Heart left ventricle (tissue), 16 donors: ENCODE measurements at places on chromosomes 5 and 9. TPM values are rescaled to one million over a fixed set of nuclear protein-coding genes. Genes with fewer than 3 reads are reported as not detected.

Gene TSLP
- total RNA-seq = 4.1 TPM

- DNase-seq = no peak
Observed at GRCh38 chr9:38529317-38529716, 91.1 kb downstream of the ANKRD18A start.

Gene LYSMD3
- 17.4 TPM for total RNA-seq

- peak; percentile 51 for DNase-seq
Observed at GRCh38 chr5:75049456-75050351, 2.7 kb downstream of the GCNT4 start.

Gene PPIC
- total RNA-seq = 43.6 TPM

DNA sequence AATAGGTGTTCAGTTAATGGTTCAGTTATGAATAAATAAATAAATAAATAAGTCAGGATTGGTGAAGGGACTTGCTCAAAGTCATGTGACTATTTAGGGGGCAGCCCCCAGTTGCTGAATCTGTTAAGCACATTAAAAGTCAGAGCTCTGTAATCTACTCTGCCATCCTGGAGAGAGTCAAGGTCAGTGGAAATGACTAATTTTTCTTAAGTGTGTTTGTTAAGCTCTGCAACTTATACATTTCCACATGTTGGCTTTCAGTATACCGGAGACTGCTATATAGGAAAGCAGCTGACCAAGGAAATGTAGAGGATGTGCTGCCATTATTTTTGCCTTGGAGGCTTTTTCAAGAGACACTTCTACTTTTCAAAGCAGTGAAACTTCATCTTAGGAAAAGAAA, 57.9 kb downstream of the KIAA1958 start:
- no peak for DNase-seq

DNA sequence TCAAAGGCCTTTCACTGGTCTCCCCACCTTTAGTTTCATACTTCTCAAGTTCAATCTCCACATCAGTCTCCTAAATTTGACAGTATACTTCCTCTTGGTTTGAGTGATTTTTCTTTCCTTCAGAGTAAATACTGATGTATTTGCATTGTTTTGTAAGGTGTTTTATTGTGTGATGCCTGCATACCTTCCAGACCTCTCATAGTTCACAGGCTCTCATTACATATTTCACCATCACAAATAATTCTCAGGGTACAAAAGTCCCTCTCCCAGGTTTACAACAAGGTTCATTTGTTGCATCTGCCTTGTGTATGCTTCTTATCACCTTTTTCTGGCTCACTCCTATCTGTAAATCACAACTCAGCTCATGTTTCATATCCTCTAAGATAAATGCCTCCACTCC, 22.2 kb upstream of the TUSC1 start:
- DNase-seq = no peak

DNA sequence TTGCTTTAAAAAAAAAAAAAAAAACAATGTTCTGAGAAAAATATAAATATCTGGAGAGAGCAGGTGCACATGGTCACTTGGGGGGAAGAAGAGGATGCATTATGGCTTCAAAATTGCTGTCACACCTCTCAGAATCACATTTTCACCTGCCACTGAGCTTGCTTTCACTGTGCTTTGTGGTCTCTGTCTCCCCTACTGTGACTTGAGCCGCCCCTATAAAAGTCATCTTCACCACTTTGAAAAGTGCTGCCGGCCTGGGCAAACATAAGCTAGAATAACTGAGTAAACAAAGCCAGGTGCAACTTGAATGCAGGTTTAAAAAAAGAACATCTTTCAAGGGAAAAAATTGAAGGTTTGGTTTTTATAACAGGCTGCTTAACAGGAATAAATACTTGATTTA, 368.1 kb upstream of the GRIA1 start:
- DNase-seq = no peak

GRCh38 chr9:90854637-90855175, 53.1 kb downstream of the SYK start:
- DNase-seq = no peak

DNA sequence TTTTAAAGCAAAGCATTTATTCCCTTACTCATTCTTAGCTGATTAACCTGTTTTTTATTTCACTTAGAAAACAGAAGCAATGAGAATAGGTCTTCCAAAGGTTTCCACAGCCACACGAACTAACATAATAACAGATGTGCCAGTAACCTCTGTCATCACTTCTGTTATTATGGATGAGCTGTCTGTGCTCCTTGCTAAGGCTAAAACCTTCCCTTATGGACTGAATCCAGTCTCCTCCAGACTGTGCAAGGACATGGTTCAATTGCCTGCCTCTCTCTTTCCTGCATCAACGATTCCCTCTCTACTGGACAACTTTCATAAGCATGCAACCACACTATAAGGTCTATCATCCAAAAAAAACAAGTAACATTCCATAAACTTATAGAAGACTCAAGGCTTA, 1446.2 kb downstream of the MAT2B start:
- no peak for DNase-seq

Gene IFNA6
- total RNA-seq = not detected

Gene PSD2
- total RNA-seq = not detected

- no peak for DNase-seq
Observed at GRCh38 chr5:10634562-10634961, 70.7 kb downstream of the ANKRD33B start.

Gene LHX6
- total RNA-seq = 6.5 TPM

DNA sequence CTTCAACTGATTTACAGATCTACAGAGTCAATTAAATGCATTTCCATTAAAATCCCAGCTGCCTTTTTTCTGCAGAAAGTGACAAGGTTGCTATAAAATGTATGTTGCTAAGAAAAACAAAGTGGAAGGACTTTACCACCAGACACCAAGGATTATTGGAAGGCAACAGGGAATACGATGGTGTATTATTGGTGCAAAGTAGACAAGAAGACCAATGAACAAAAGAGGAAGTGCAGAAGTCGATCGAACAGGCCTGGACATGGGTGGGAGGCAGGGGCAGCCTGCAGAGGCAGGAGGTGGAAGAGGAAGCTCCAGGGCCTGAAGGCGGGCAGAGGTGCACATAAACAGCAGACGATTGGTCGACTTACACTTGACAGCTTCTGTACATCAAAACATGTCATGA, 10.6 kb upstream of the SLC6A19 start:
- no peak for DNase-seq

DNA sequence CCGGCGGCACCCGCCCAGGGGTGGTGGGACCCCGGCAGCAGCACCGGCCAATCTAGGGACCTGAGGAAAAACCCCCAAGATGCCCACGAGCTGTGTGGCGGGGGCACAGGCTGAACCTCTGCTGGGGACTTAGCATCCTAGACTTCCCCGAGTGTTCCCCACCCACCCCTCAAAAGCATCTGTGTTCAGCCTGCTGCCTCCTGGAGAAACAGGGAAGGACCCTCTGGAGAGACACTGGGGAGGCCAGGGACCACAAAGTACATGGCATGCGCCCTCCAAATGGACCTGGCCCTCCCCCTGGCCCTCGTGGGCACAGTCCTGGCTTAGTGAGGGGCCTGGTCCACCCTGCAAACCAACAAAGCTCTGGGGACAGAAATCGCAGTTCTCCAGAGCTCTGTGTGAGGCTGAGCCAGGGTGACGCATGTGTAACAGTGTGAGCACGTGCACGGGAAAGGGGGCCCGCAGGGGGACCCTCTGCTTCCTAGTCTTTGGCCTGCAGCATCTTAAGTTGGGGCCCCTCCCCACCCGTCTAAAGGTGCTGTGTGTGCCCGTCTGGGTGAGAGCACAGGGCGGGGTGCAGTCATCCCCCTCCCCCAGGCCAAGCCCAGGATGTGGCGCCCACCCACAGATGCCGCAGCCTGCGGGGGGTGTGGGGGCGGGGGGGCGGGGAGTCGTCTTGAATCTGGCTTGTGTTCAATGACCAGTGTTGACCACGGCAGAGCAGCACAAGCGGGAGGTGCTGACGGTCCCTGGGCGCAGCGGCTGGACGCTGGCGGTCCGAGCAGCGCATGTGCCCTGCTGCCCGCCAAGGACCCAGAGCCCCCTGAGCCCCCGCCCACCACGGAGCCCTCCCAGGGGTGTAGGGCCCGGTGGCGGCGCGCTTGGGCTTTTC, 672 bp upstream of the KCNT1 start:
- no peak for DNase-seq

DNA sequence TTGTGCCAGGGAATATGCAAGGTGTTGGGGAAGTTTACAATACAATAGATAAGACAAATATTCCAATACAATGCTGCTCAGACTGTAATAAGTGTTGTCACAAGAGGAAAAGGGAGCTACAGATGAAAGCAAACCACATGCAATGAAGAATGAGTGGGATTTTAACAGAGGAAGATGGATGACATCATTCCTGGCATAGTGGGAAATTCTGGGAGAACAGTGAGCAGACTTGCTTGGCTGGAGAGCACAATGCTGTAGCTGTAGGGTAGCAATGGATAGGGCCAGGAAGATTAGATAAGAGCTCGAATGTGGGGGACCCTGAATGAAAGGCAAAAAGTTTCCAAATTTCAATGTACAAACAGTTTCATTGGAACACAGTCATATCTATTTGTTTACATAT, 9.5 kb upstream of the DPYSL3 start:
- no peak for DNase-seq

DNA sequence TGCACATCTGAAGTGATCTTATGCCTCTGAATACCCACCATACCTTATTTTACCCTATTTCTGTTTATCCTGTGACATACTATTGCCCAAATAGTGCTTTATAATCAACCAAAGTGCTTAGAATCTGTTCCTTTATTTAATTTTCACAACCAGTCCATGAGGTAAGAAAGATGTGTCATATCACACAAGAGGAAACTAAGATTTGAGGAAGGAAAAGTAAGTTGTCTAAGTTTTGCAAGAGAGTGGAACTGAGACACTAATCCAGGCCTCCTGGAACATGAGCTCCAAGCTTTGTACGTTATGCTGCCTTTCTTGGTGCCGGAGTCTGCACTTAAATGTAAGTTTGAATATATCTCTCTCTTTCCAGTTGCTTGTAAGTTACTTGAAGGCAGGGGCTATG, 17.2 kb downstream of the KDM3B start:
- DNase-seq = no peak

Gene WHRN
- 1.1 TPM for total RNA-seq

Gene BNC2
- total RNA-seq = 4.7 TPM

GRCh38 chr5:96133341-96134079, 171.9 kb upstream of the ELL2 start:
- no peak for DNase-seq

GRCh38 chr5:159178978-159179377, 30.4 kb downstream of the RNF145 start:
- DNase-seq = no peak

Gene PALM2AKAP2
- total RNA-seq = 93.5 TPM

GRCh38 chr9:131837836-131838235, 98.0 kb upstream of the RAPGEF1 start:
- peak; percentile 42 for DNase-seq

DNA sequence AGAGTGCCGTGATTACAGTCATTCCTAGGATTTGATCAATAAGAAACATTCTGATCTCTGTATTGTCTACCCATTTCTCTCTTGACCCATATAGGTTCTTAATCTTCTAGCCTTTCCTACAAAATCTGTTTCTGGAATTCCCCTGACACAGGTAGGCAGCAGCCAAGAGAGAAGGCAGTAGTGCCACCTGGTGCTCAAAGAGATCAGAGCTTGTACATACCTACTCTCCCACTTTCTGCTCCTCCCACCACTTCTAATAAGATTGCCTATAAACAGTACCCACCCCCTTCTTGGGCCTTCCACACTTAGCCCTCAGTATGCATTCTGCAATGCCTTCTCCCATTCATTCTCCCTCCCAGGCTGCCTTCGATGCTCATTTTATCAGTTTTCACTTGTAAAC, 117.4 kb upstream of the RORB start:
- DNase-seq = no peak

- DNase-seq = no peak
Observed at GRCh38 chr5:106014262-106014661, 1656.5 kb downstream of the EFNA5 start.

GRCh38 chr9:19102181-19102630, 498 bp downstream of the HAUS6 start:
- DNase-seq = peak; percentile 34

DNA sequence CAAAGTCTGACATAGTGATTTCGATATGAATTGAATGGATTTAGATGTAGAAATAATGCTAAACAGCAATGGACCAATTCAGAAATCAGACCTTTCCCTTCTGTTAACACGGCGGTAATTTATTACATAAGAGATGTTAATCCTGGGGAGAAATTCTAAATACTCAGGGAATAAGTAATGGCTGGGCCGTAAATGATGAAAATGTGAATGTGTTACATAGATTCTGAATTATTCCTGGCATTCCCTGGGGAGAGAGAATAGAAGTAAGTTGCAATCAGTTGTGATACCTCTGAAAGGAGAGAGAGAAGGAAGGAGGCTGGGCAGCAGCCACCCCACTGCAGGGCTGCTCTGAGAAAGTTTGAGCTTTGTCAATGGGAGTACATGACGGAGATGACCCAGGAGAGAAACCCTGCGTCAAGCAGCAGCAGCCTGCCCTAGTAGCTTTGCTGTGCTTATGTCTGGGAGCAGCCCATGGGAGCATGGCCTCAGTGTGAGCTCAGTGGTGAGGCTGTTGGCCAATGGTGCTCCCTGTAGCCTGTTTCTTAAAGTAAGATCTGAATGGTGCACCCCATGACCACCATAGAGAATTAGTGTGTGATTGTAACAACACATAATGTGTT, 420.1 kb downstream of the MTRR start:
- no peak for DNase-seq

DNA sequence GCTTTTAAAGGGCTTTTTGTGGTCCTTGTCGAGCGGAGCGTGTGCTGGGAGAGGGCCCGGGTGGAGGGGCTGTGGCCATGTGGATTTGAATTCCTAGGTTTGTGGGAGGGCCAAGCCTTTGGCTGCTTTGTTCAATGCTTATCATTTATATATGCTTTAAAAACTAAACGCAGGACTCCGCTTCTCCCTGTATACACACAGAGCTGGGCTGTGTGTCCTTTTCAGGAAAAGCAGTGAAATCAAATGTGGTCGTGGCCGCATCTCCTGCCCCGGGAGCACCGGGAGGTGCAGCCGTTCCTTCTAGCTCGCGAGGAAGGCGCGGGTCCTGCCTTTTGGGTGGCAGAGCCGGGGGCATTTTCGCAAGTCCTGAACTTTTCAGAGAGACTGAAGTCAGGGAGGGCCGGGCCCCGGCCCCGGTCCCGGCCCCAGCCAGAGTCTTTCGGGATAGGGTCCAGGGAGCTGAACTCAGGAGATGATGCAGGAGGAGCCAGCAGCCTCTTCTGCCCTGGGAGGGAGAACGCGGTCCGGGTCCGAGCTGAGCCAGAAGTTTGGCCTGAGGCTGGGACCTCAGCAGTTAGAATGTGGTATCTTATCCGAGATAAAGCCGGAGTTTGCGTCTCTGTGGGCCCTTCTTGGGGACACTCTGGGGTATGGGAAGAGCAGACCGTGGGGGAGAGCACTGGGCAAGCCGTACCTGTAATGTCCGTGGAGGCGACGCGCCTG, 158.8 kb downstream of the C9orf152 start:
- DNase-seq = no peak

DNA sequence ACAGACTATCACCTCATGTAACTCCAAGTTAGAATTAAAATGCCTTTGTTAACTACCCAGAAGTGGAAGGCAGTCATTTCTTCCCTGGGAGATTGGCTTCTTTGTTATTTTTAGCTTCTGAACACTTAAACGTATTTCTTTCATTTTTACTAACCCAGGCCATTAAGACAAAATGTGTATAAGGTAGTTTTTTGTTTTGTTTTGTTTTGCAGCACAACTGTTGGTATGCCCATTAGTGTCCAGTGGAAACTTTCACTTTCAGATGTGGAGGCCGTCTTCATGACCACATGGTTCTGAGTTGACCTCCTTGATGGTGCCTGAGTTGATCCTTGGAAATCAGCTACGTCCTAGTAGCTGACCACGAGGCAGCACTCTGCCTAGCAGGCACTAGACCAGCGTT, 264.6 kb upstream of the ZNF608 start:
- no peak for DNase-seq

Gene ERGIC1
- total RNA-seq = 97.2 TPM

- DNase-seq = no peak
Observed at GRCh38 chr5:164139423-164139822, 634.0 kb downstream of the MAT2B start.

Gene NSG2
- total RNA-seq = 1.7 TPM
